ENCODE measurements at places on chromosomes 13 and 19.

GRCh38 chr13:98223741-98224140 is 46.7 kb upstream of the RNF113B start:
- ATAC-seq: no peak

DNA sequence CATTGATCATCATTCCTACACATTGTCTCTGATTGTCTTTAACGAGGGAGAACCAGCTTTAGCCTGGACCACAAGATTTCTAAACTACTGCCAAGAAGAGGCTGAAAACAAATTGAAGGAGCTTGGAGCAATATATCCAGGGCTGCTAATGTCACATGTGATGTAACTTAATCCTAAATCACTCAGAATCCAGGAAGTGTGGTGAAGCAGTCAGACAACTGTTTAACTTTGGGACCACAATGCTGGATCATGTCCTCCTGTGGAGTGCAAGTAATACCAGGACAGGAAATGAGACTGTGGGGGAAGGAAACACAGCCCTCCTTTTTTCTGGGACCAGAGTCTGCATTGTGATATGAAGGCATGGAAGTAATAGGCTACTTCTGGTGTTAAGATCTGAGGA is 430.2 kb downstream of the KCTD12 start:
- no peak for ATAC-seq

- no peak for ATAC-seq
These were observed 24.8 kb downstream of the RANBP3 start for GRCh38 chr19:5953030-5953589.

DNA sequence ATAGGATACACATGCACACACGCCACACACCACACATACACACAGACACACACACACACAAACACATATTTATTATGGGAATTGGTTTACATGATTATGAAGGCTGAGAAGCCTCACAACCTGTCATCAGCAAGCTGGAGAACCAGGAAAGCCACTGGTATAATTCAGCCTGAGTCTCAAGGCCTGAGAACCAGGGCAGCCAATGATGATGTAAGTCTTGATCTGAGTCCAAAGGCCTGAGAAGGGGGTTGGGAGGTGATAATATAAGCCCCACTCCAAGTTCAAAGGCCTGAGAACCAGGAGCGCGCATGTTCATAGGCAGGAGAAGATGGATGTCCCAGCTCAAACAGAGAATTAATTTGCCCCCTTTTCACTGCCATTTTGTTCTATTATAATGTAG is 18.7 kb upstream of the SOX21 start:
- ATAC-seq: no peak

GRCh38 chr13:106915146-106915545 is 347.2 kb upstream of the ARGLU1 start:
- ATAC-seq: no peak

GRCh38 chr13:105684216-105684615 is 851.2 kb downstream of the EFNB2 start:
- ATAC-seq: no peak

DNA sequence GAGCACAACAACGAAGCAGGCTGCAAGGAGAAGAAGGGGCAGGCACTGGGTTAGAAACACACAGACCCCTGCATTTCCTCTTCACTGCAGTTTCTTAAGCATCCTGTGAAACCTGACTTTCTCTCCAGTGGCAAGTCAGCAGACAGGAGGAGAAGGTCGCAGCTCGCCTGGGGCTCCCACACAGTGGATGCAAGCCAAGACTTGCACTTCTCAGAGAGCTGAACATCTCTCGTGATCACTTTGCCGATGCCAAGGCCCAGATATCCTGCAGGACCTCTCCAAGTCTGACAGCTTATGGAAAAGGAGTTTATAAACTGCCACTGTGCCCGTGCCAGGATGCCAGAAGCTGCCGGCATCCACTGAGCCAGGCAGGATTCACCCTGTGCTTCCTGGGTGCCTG is 18.4 kb downstream of the TMEM272 start:
- no peak for ATAC-seq

- ATAC-seq: no peak
These were observed 142.5 kb downstream of the ITGBL1 start for GRCh38 chr13:101594936-101595335.

GRCh38 chr13:97658556-97658955 is 224.6 kb downstream of the RAP2A start:
- no peak for ATAC-seq

DNA sequence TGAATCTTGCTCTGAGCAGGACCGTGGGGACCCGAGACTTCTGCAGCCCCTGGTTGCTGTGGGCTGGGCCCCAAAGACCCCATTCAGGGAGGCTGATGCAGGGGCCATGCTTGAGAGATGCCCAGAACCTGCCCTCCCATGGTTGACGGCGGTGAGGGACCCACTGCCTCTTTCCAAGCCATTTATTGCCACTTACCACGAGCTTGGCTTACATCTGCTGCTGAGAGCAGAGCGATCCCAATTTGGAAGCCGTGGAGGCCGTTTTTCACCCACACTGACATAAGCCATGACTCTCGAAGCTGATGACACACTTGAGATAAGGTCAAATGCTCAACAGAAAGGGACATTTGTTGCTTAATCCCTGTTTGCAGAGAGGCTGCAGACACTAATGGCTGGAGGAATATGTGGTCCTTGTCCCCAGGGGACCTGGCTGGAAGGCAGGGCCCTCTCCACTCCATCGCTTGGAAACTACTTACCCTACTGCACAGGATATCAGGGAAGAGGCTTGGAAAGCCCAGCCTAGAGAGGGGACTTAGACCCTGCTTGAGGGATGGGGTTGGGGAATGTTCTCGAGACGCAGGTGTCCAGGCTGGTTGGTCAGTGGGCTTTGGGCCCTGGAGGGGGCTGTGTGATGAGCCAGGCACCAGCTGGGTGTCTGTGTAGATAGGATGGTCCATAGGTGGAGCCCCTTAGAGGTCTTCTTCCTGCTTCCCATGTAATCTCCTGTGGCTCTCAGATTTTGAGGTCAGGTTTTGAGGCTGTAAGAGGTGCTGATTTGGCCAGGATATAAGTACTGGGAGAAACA is 15.3 kb downstream of the ZNF536 start:
- ATAC-seq: peak; percentile 95

GRCh38 chr13:58706421-58706820 is 1074.9 kb downstream of the PCDH17 start:
- ATAC-seq: no peak

- ATAC-seq: peak; percentile 63
These were observed 17.7 kb downstream of the MAG start for GRCh38 chr19:35309481-35310279.

DNA sequence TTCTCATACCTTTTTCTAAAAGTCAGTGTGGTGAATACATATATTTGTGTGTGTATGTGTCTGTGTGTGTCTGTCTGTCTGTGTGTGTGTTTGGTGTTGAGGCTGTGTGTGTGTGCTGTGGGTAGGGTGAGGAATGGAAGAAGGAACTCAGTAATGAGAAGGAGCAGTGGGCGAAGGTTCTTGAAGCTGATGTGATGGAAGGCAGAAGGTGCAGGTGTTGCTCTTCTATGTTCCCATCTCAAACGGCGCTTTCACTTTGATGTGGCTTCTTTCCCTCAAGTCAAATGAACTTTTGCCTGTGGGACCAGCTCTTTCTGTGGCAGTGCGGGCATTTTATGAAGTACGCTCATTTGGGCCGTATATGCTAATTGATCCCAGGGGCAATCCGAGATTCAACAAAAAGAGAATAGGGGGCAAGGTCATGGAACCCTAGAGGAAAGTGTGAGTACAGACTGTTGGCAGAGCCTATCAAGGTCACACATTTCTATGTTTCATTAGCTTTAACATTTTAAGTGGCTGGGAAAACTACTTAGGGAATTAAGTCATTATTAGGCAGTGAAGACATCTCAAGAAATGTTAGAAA is 15.2 kb downstream of the BIVM start:
- no peak for ATAC-seq

DNA sequence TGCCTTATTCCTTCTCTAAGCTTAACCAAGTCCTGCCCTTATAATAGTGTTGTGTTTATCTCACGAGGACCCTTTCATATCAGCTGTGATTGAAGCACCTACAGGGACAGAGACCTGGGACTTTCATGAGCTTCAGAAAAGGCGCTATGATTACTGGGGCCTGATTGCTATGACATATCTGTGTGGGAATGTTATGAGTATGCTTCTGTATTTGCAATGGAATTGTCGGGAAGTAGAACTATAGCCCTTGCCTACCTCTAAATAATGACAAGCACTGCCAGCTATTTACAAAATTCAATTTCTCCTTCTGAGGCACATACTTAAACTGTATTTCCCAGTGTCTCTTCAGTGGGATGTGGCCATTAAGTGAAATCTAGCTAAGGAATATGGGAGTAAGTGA is 191.5 kb downstream of the LHFPL6 start:
- no peak for ATAC-seq

GRCh38 chr19:15274477-15274876 is 42.2 kb upstream of the EPHX3 start:
- no peak for ATAC-seq

- peak; percentile 22 for ATAC-seq
These were observed 40.5 kb downstream of the DZIP1 start for GRCh38 chr13:95603887-95604555.

DNA sequence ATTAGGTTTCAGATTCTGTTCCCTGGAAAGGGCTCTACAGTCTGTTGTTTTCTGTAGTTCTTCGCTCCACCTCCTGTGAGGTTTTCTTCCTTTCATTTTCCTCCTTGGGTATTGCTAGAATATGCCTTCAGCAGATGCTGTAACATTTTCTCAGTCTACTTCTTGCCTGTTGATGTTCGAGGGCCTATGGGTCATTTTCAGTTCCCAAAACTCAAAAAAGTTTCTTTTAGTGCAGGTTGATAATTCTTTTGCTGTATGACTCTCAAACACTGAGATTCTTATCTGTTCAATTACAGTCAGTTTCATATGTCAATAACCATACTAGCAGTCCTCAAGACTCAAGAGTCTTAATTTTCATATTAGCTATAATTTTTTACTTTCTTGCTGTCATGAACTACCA is 268.3 kb downstream of the RFC3 start:
- no peak for ATAC-seq

- ATAC-seq: no peak
These were observed 519.6 kb downstream of the KLF5 start for GRCh38 chr13:73578251-73578875.

GRCh38 chr19:18815673-18816072 is 16.1 kb upstream of the UPF1 start:
- ATAC-seq: no peak

DNA sequence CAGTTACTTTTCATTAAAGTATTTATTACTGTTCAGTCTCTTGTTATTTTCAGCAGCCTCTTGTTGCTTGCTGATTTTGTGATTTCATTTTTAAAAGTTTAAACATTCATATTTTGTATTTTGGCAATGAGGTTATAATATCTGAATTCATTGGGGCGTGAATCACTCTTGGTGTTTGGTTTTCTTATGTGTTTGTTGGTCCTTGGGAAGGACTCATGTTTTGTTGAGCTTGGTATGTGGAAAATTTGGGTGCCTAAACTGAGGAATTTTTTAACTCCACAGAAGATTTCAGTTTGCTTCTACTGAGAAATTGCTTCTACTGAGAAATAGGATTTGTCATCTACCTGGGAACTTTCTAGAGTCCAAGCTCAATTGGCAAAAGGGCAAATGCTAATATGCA is 38.2 kb downstream of the PDS5B start:
- no peak for ATAC-seq

GRCh38 chr13:32616883-32617511 is 30.7 kb downstream of the PDS5B start:
- peak; percentile 54 for ATAC-seq

DNA sequence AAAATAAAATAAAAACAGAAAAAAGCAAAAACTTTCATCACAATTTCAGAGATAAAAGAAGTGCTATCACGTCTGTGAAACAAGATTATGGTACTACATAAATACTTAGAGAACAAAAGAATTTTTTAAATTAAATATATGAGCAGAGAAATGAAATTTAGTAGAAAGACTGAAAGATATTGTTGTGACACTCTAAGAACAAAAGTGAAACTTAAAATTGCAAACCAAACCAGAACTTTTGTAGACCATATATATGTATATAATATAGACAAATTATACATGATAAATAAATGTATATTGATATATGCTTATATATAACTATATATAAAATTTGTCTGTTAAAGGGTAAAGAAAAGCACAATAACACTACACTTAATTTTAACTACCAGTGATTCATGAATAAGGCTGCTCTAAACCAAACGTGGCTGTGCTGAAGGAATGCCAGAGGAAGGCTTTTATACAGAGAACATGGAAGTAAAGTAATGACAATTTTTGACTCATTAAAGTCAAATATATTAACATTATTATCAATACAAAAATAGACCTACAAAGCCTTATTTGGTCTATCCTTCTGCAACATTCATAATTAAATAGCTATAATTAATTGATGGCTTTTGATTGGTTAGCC is 1516.7 kb upstream of the PCDH20 start:
- no peak for ATAC-seq

DNA sequence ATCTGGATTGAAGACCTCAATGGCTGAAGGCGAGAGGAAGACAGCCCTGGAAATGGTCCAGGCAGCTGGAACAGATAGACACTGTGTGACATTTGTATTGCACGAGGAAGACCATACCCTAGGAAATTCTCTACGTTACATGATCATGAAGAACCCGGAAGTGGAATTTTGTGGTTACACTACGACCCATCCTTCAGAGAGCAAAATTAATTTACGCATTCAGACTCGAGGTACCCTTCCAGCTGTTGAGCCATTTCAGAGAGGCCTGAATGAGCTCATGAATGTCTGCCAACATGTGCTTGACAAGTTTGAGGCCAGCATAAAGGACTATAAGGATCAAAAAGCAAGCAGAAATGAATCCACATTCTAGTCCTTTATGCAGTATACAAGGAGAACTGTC is 1.2 kb downstream of the POLR1D start:
- no peak for ATAC-seq

GRCh38 chr13:46355088-46355468 is 32.0 kb downstream of the RUBCNL start:
- ATAC-seq: no peak

- ATAC-seq: no peak
These were observed 14.7 kb downstream of the REXO1 start for GRCh38 chr19:1833540-1833939.

DNA sequence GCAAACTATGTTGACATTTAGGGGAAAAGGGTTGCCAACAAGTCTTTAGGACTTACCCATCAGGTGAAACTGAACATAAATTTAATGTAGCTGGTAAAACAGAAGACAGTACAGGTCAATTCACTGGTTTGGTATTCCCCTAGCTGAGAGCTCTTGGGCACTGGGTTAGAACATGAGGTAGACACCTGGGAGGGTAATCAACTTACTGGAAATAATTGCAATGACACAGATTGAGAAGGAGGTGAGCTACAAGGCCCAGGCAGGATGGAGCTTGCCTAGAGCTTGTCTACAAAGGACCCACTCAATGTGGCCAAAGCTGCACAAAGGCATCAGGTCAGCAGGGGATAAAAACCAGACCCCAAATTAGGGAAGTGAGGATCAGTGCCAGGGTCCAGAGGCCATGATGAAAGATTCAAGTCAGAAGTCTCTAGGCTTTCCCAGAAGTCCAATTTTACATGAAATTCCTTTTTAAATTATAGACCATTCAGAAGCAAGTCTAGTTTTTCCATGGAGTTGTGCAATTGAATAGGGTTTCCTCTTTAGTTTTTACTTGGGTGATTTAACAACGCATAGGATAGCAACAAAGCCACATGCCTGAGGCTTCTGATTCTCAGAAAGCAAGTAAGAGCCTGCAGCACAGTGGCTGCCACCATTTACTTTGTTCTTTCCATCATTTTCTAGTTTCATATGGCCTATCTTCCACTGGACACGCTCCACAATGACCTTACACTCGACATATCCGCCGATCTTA is 194.0 kb downstream of the NDFIP2 start:
- ATAC-seq: no peak

GRCh38 chr13:68428292-68428691 is 1198.2 kb upstream of the PCDH9 start:
- no peak for ATAC-seq

All from motor neuron (in vitro differentiated cells).